ENCODE measurements at places on chromosomes 16 and 17.

DNA sequence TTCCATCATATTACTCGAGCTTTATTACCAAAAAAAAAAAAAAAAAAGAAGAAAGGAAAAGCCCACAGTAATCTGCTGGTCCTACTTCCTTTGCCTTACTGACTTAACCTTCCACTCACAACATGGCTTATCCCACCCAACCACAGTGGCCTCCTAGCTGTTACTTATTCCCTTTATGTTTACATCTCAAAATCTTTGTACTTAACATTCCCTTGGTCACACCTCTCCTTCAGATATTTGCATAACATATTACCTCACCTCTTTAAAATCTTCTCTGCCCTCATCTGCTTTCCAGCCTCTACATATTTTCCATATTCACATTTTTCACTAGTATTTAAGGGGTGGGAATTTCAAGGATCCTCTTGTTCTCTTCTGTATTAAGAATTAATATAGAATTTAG lies 327.0 kb upstream of the TBX2 start:
- DNase-seq = no peak

DNA sequence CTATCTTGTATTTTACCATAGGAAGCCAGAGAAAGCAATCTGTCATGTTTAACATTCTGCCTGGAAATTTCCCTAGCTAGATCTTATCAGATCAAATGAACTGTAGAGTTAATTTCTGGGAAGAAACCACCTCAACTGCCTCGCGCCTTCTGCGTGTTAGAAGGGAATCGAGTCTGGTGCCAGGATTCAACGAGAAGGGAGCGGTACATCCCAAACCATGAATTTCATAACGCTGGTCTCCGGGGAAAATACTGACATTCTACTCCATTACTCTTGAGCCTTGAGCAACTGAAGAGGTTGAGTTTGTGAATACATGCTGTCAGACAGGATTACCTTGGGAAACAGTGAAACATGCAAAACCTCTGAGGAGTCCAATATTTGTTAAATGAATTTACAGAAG lies 35.2 kb downstream of the MPHOSPH6 start:
- DNase-seq = no peak

GRCh38 chr17:57766318-57766943 lies 21.3 kb upstream of the CCDC182 start:
- no peak for DNase-seq

DNA sequence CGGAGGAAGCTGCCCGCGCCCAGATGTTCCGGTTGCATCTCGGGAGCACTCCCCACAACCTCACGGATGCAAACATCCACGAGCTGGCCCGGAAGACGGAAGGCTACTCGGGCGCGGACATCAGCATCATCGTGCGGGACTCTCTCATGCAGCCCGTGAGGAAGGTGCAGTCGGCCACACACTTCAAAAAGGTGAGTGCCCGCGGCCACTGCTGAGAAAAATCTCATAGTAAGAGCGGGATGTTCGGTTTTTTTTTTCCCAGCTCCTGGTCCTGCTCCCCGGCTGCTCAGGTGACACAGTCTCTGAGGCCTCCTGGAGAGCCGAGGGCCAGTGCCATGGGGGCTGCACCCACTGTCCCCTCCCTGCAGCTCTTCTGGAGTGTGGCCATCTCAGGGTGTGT lies 9.3 kb downstream of the PDF start:
- no peak for DNase-seq

GRCh38 chr17:17347234-17347955 lies 44.2 kb downstream of the NT5M start:
- DNase-seq = no peak

DNA sequence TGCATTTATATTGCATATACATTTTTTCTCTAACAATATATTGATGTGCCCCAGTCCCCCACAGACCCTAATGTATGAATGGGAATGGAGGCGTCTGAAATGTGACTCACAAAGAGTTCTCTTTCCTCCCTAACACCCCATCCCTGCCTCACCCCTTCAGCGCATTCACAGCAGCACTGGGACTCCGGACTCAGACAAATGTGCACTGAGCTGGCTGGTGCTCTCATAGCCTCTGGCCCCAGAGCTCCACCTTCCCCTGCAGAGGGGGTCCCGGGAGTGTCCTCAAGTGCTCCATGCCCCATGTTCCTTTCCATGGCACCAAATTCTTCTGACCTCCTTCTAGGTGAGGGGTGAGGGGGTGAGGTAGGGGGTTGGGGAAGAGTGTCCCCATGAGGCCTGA lies 20.6 kb downstream of the NPTX1 start:
- no peak for DNase-seq

DNA sequence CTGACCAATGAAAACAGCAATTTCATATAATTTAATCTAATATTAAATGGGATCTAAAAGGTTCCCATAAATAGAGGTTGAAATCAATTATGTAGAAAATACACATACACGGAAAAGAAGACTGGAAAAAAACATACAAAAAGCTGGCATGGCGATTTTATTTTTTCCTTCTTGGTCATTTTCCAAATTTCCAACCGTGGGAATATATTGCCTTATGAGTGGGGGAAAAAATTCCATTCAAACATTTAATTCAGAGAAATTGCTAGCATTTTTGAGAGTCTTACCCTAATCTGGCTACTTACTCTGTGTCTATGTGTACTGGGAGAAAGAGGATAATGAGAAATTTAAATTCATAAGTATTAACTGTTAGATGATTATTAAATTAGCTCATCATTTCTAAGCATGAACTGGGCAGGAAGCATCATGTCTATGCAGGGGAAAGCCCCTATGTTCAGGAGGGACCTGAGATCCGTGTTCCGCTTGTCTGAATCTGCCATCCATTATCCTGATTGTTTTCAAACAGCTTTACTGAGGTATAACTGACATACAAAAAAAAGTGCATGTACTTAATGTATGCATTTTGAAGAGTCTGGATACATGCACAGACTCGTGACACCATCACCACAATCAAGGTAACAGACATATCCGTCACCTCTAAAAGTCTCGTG lies 145.2 kb downstream of the XYLT1 start:
- no peak for DNase-seq

DNA sequence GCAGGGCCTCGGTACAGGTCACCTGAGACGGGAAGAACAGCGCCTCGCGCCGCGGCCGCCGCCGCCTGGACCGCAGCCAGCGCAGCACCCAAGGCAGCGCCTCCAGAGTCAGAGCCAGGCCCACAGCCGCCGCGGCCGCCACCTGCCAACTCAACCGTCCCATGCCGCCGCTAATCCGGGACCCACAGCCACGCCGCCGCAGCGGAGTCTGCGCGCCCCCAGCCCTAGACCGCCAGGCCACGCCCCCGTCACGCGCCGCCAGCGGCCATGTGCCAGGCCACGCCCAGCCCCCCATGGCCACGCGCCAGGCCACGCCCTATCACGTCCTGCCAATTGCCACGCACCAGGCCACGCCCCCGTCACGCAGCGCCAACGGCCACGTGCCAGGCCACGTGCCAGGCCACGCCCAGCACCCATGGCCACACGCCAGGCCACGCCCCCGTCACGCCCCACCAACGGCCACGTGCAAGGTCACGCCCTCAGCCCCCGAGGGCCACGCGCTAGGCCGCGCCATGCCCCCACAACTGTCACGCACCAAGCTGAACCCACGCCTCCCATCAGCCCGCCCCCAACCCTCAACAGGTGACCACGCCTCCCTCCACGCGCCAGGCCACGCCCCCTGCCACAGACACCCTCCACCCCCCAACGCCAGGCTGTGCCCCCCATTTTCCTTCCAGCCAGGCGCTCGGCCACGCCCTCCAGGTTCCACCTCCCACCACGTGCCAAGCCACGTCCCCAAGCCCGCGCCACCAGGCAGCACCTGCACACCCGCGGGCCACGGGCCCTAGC lies at the start of gene PLD6:
Gene PLD6, minus strand, starts transcription at position 210 of the 789 bp plus-strand sequence. Its CDS starts 47 bp downstream, at position 163.
- DNase-seq = peak; percentile 90

DNA sequence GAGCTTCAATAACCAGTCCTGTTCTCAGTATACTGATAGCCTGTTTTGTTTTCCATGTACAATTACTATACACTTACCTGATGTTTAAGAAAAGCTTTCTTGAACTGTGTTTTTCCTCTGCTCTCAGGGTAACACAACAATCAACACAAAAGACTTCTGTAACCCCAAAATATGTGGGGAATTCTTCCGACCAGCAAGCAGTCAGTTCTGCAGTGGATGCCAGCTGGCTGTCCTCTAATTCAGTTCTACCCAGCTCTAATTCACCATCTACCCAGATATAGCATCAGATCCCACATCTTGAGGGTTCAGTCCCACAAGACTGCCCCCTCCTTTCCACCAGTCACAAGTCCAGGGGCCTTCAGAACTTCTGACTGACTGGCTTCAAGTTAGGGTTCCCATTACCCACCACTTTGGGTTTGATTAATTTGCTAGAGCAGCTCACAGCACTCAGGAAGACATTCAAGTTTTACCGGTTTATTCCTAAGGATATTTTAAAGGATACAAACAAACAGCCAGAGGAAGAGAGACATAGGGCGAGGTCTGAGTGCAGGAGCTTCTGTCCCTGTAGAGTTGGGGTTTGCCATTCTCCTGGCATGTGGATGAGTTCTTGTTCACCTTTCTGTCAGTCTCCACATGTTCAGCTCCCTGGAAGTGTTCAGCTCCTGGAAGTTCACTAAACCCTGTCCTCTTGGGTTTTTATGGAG lies 178.2 kb downstream of the CHD9 start:
- DNase-seq = no peak

DNA sequence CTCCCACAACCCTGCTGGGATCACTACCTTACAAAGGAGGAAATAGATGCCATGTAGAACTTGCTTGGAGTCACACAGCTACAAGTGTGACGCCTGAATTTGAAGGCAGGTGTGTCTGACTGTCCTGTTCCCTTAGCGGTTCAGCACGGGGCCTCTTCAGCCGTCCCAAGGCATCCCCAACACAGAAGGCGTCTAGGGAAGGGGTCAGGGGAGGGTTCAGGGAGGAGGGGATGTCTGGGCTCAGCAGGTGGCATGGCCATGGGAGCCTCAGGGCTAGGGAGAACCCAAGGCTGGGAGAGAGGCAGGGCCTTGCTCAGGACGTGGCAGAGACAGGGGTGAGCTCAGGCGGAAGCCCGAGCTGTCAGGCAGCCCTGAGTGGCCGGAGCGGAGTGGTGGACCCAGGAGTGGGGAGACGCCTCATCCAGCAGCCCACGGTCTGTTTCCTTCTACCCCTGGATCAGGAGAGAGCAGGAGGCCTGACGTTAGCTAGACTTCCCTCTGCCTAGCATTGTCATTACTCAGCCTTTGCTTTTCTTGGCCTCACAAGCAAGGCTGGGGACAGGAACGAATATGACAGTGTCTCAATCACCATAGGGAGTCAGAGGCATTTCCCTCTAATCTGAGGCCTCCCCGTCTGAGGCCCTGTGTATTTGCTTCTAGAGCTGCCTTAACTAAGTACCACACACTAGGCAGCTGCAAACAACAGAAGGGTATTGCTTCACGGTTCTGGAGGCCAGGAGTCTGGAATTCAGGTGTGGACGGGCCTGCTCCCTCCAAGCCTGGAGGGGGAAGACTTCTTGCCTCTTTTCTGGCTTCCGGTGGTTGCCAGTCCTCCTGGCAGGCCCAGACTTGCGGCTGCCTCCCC lies 31.3 kb upstream of the ANKRD40CL start:
- no peak for DNase-seq

DNA sequence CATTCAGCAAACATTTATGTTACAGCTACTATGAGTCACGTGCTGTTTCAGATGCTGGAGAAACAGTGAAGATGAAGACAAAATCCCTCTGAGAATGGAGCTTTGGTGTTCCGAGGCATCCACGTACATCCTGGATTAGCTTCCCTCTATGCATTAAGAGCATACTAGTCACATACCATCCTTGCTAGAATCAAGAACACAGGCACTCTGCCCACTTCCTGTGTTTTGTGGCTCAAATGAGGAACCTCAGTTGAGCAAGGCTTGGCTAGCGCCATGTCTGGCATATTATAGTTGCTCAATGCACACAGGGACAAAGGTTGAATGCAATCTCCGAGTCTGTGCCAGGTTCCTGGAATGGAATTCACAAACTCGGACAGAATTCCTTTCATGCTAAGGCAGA lies 297.5 kb downstream of the XYLT1 start:
- DNase-seq = no peak

- DNase-seq = no peak
Measured at GRCh38 chr17:628089-628941, 86.3 kb downstream of the VPS53 start.

GRCh38 chr17:41610965-41611640 lies 1.5 kb downstream of the KRT16 start:
- DNase-seq = no peak

Data from activated naive CD8-positive, alpha-beta T cell treated with anti-CD3 and anti-CD28 coated beads, Interleukin-2, amount 50 U/mL, for 16 hours (primary cell).